ENCODE measurements at places on chromosomes 1 and 21.

- no peak for DNase-seq
Measured at GRCh38 chr1:27519331-27520258, 29.6 kb upstream of the WASF2 start.

- no peak for DNase-seq
Measured at GRCh38 chr1:108643492-108644335, 17.2 kb downstream of the HENMT1 start.

DNA sequence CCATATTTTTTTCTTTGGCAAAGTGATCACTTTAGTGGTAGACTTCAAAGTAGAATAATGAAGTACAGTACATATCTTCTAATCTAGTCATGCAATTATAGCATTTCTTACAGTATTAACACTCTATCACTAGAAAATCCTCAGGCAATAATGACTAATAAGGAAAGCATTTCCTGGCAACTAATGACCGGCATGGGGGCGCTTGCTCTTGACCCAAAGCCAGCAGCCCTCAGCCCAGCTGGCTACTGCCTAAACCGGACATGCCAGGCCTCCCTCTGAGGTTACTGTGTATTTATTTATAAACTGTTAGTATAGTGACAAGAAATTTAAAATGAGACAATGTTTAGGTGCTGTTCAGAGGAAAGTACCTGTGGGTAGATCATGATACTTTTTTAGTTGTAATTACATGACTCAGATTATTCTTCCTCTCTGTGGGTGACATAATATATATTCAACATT is 633.8 kb downstream of the PTPRC start:
- no peak for DNase-seq

DNA sequence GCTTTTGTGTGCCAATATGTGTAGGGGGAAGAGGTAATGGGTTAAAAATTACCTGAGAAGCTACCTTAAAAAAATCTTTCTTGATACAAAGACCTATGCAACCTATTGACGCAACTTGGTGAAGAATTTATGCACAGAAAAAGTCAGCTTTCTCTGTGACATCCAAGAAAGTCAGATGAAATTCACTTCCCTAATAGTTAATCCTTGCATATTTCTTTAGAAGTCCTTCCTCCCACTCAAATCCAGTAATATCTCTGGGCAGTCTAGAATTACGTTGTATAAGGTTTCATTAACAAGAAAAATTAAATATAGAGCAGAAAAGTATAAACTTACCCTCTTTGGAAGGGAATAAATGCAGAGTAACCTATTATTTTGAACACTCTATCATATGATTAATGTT is 2.9 kb downstream of the UBAP2L start:
- no peak for DNase-seq

DNA sequence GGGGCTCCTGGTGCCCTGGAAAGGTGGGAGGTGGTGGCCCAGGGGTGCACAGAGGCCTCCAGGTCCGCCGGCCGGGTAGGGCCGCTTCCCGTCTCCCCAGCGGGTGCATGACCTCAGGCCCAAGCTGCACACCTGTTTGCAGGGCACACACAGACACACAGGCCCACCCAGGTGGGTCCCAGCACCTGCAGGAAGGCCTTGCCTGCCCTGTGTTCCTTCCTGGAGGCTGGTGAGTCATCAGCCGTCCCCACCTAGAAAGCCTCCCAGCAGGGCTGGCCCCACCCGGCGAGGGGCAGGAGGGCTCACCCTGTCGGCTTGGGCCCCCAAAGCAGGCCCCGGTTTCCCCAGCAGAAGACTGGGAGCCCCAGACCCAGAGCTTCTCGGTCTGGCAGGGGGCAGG is 23.6 kb upstream of the TTLL10 start:
- DNase-seq = no peak

GRCh38 chr1:246335151-246335550 is 171.9 kb downstream of the SMYD3 start:
- DNase-seq = no peak

GRCh38 chr1:46529031-46529630 is 22.3 kb downstream of the KNCN start:
- no peak for DNase-seq

- no peak for DNase-seq
Measured at GRCh38 chr1:29689372-29690030, 453.2 kb downstream of the PTPRU start.

- DNase-seq = no peak
Measured at GRCh38 chr1:116777831-116778830, 23.9 kb downstream of the CD2 start.

DNA sequence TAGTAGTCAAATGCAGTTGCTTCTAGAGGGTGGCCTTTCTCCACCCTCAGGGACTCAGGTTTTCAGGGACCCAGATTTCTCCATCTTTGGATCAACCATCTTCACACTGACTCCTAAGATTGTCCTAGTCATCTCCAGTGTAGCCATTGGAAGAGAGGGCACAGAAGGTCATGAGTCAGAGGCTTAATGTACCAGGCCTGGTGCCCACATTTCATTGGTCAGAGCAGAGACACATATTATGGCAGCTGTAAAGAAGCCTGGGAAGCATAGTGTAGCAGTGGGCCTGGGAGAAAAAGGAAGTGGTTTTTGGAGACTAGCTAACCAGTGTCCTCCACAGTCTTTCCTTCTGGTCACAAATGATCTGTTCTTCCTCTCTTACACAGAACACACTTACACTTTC is 122.5 kb downstream of the GIPC2 start:
- no peak for DNase-seq

- no peak for DNase-seq
Measured at GRCh38 chr21:46483300-46484295, 24.9 kb downstream of the DIP2A start.

GRCh38 chr1:109293026-109293425 is 10.1 kb upstream of the PSRC1 start:
- DNase-seq = no peak

DNA sequence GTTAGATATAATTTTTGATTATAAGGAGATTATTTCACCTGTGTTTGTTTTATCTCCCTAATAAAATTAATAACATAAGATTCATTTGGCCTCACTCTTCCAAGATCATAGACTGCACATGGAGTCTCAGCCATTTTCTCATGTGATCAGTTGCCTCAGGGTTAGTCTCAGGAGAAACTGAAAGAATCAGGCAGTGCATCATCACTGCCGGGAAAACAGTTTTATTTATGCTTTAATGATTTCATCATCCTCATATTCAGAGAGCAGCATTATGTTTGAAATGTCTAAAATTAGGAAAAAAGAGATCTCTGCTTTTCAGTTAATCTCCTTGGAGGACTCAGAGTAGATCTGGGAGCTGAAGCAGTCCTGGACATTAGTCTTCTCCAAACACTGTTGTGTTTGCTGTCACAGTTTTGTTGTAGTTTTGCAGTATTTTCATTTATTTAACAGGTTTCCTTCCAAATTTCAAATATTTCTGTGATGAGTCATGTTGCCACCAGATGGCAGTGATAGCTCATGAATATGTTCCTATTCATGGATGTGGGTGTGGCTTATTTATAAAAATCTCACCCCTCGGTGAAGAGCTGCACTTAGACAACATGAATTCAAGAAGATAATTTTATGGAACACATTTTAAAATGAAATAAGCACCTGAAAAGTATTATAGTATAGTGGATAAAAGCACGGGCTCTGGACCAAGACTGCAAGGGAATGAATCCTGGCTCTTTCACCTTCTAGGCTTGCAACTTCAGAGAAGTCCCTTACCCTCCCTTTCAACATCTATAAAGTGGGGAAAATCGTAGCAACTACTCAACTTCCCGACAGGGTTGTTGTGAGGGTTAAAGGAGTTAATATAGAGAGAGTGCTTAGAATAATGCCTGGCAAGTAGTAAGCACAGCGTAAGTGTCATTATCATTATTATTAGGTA is 31.2 kb downstream of the CHD1L start:
- no peak for DNase-seq

GRCh38 chr1:229228522-229228921 is 42.4 kb upstream of the RAB4A start:
- no peak for DNase-seq

GRCh38 chr1:207097871-207098324 is 6.1 kb upstream of the C4BPA start:
- no peak for DNase-seq

GRCh38 chr1:195897076-195897475 is 711.2 kb downstream of the KCNT2 start:
- DNase-seq = no peak

GRCh38 chr1:22275167-22275566 is 132.3 kb upstream of the WNT4 start:
- no peak for DNase-seq

- no peak for DNase-seq
Measured at GRCh38 chr21:44054710-44055109, 42.6 kb downstream of the TRAPPC10 start.

GRCh38 chr1:94866164-94866807 is 46.1 kb downstream of the SLC44A3 start:
- DNase-seq = no peak

- DNase-seq = no peak
Measured at GRCh38 chr21:25326181-25326580, 281.1 kb downstream of the MRPL39 start.

GRCh38 chr1:68376441-68376840 is 73.3 kb downstream of the RPE65 start:
- DNase-seq = no peak

GRCh38 chr1:25899792-25900191 is 6.4 kb downstream of the STMN1 start:
- no peak for DNase-seq
